Spinal cord (tissue), 10 donors: ENCODE measurements at places on chromosomes 12 and 14. TPM values are rescaled to one million over a fixed set of nuclear protein-coding genes. Genes with fewer than 3 reads are reported as not detected.

DNA sequence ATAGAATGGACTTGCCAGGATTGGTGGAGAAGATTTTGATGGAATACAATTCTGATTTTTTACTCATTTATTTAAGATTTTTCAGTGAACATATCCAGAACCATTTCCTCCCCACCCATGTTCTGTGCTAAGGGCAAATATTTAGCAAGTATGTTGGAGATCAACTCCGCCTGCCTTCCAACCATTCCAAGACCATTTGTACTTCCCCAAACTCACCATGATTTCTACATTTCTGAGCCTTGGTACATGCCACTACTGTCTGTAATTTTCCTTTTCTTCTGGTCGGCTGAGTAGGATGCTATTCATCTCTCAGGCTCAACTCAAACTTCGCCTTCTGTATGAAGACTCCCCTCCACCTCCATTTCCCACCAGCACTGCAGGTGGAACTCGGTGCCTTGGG lies 150.6 kb downstream of the NTF3 start:
- no peak for DNase-seq

The C12orf54 gene
- total RNA-seq, result 0.50 TPM

The CHGA gene
- total RNA-seq, result 25.3 TPM

The ASCL1 gene
- total RNA-seq, result 10.1 TPM

DNA sequence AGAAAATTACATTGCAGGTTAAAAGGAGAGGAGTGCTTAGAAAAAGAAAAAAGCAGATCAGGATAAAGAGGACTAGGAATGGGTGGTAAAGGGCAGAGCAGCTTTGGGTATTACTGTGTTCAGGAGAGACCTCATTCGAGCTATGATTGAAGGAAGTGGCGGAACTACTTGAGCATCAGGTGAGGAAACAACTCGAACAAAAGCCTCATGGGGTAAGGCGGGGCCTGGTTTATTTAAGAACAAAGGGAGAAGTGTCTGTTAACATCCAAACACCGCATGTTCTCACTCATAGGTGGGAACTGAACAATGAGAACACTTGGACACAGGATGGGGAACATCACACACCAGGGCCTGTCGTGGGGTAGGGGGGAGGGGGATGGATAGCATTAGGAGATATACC lies 444.6 kb upstream of the CCDC196 start:
- no peak for DNase-seq

The RPGRIP1 gene
- total RNA-seq, result 0.33 TPM

DNA sequence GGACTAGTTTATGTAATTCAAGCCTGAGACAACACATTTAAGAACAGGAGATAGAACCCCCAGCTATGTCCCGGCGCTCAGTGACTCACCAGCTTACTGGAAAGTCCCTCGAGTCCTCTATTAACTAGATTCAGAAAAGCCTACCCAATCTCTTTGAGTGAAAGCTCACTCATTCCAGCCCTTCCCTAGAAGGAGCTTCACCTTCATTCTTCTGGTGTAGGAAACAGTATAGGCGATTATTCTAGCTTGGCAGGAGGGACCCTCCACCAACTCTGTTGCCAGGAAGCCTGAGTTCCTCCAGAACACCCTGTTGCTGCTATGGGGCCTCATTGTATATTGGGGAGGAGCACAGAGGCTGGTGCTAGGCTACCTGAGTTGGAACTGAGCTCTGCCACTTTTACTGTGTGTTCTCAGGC lies 57.2 kb upstream of the AEBP2 start:
- DNase-seq, result no peak

- DNase-seq, result no peak
These were observed 20.2 kb upstream of the SERPINA1 start for GRCh38 chr14:94408546-94409095.

The LTB4R2 gene
- 1.4 TPM for total RNA-seq

DNA sequence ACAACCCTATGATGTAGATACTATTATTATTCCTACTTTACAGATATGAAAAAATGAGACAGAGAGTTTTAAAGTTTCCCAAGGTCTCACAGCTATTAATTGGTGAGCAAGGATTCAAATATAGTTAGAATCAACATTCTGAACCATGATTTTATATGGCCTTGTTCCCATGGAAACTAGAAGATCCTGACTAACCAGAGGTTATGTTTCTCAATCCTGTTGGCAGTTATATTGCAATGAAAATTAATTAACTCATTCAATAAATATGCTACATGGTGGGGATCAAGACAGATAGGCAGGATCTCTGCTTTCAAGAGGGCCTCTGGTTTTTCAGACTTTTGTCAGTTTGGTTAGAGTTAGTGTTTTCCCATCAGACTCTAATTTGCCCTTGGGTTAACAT lies 9.3 kb upstream of the FUT8 start:
- DNase-seq, result no peak

The MANSC1 gene
- 5.3 TPM for total RNA-seq

The DIO2 gene
- 9.0 TPM for total RNA-seq

DNA sequence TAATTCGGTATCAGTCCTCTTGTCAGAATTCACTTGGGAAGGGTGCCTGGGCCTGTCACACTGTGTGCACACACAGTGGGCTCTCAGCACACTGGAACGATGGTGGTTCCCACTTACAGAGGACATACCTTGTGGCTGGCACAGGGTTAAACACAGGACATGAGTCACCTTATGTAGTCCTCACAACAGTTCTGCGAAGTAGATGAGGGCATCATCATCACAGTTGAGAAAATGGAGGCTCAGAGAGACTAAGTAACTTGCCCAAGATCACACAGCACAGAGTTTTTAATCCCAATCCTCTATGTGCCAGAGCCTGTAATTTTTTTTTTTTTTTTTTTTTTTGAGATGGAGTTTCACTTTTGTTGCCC lies 90.7 kb downstream of the NINJ2 start:
- no peak for DNase-seq

- no peak for DNase-seq
These were observed 10.0 kb downstream of the LHX5 start for GRCh38 chr12:113461666-113462065.

GRCh38 chr14:62674563-62675237 lies 370.6 kb downstream of the KCNH5 start:
- DNase-seq, result no peak

- no peak for DNase-seq
These were observed 289.9 kb upstream of the CAND1 start for GRCh38 chr12:66979251-66979650.

The FBXO33 gene
- total RNA-seq, result 19.6 TPM

The ZNF891 gene
- 7.5 TPM for total RNA-seq

GRCh38 chr12:93419388-93420034 lies 22.2 kb downstream of the UBE2N start:
- DNase-seq, result no peak

- no peak for DNase-seq
These were observed 61.2 kb upstream of the OTOGL start for GRCh38 chr12:80038062-80038560.

GRCh38 chr12:124358572-124358971 lies 63.7 kb downstream of the RFLNA start:
- DNase-seq, result no peak

The CD163L1 gene
- total RNA-seq, result 4.9 TPM

The OTOGL gene
- total RNA-seq, result 0.59 TPM

GRCh38 chr12:47991106-47992061 lies 12.9 kb downstream of the COL2A1 start:
- DNase-seq, result peak; percentile 44

DNA sequence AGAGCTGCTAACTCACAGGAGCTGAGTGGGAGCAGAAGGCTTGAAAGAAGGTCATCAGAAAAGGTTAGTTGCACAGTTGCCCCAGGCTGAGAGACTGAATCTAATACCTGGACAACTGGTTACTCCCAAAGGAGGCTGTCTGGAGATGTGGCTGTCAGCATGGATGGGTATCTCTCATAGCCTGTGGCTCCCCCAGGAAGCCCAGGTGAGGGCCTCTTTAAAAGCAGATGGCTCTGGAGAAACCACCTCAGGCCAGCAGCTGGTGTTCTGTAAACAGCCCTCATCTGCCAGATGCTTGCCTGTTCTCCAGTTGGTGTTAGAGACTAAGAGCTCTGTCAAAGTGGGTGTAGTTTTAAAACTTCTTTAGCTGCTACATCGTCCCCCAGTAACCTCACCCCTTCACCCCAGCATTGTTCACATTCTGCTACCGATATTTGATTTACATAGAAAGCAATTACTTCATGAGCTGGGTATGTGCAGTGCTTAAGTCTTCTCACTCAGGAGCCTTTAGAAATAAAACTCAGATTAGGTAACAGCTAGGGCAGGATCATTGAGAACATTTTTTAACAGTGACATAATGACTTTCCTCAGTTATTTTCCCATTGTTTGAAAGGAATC lies 25.8 kb downstream of the DACT1 start:
- no peak for DNase-seq

- DNase-seq, result no peak
These were observed 194.4 kb upstream of the BCL2L14 start for GRCh38 chr12:11876307-11876706.

DNA sequence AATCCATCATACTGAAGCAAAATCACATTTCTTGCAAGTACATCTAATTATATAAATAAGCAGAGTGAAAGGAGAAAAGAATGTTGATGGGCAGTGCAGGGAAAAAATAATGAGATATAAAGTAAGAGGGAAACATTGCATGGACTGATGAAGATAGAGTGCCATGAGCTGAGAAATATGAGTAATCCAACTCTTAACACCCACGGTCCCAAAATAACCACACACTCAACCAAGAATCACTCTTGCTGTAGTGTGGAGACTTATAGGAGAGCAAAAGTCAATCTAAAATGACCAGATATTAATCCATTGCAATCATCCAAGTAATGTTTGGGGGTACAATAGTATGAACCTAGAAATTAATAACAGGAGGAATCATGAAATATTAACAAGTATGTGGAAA lies 40.2 kb downstream of the MYF5 start:
- DNase-seq, result no peak

- DNase-seq, result peak; percentile 62
These were observed 277.7 kb downstream of the VRK1 start for GRCh38 chr14:97074856-97075255.

DNA sequence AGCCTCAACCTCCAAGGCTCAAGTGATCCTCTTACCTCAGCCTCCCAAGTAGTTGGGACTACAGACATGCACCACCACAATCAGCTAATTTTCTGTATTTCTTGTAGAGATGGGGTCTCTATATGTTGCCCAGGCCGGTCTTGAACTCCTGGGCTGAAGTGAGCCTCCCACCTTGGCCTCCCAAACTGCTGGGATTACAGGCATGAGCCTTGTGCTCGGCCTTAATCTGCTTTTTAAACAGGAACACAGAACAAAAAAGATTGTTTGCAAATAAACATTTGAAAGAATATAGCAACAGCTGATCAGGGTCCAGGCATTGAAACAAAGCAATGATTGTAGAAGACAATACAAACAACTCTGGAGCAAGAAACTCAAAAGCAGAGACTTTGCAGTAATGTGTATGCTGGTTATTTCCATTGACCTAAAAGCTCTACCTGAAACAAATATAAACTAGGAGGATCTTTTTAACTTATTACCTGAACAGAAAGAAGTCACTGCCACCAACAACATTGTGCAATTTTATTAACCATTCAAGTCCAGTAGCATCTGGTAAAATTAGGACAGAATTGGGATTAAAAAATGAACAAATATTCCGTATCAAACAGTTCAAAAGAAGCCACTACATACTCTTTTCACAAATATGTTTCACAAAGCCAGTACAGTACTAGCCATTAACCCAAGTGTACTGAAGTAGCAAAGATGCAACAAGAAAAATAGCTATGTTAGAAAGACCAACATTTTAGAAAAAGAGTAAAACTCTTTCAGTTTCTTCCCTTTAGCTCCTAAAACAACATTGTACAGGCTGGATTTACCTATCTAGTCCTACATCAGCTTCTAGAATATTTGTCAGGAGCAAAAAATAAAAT lies 14.2 kb downstream of the AMN1 start:
- DNase-seq, result no peak

The KRT72 gene
- 0.10 TPM for total RNA-seq

GRCh38 chr12:103930787-103931735 lies 851 bp downstream of the HSP90B1 start:
- DNase-seq, result peak; percentile 35

The SLCO1C1 gene
- 12.0 TPM for total RNA-seq

DNA sequence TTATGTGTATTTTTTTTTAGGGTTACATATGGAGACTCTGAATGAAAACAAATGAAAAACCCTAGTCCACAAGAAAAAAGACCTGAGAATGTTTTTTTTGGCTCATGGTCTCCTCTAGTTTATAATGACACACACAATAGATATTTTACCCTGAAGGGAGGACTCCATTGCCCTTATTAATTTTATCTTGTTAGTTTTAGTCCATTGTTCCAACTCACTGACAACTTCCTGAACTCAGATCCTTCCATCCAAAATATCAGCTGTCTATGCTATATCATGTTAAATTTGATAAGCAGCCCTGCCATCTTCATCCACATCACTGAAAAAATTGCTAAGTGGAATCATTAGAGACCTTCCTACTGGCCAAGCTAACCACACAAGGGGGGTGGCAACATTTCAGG lies 232.1 kb downstream of the MON2 start:
- DNase-seq, result no peak

The ATN1 gene
- total RNA-seq, result 23.1 TPM

The CPNE8 gene
- 26.2 TPM for total RNA-seq

DNA sequence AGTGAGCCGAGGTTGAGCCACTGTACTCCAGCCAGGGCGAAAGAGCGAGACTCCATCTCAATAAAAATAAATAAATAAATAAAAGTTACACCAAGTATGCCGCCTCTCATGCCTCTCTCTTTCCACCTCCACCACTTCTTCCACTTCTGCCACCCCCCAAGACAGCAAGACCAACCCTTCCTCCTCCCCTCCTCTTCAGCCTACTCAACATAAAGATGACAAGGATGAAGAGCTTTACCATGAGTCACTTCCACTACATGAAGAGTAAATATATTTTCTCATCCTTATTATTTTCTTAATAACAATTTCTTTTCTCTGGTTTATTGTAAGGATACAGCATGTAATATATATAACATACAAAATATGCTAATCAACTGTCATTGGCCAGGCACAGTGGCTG lies 3.6 kb upstream of the TMED2 start:
- no peak for DNase-seq

The SIX4 gene
- 8.1 TPM for total RNA-seq

GRCh38 chr12:131112021-131112420 lies 158.3 kb downstream of the ADGRD1 start:
- DNase-seq, result peak; percentile 32

- no peak for DNase-seq
These were observed 50.0 kb downstream of the KDM2B start for GRCh38 chr12:121530600-121531355.

The OVCH1 gene
- 1.6 TPM for total RNA-seq

GRCh38 chr12:14681625-14682024 lies 14.8 kb downstream of the GUCY2C start:
- no peak for DNase-seq

DNA sequence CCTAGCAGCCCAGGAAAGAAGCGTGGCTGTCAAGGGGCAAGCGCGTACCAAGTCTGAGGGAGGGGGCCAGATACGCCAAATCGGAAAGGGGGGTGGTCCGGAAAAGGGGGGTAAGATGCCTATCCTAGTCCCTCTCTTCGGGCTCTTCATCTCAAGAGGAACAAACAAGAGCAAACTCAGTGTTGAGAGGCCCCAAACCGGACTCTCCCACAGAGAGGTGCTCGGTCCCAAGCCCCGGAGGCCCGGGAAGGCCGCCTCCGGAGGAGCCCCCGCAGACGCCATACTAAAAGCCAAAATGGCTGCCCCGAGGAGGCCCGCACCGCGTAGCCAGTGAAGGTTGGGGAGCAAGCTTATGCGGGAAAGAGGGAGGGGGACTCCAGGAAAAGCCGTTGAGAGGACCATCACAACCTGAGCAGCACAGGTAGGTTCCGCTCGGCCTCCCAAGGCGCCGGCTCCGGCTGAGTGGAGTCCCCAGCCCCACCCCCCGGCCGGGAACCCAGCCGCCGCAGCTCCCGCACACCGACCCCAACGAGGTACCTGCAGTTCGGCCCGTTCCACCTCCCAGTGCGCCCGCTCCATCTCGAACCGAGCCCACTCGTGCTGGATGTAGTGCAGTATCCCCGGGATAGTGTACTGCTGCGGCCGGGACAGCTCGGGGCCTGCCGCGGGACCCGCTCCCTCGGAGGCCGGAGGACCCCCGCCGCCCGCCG lies at the start of gene AP4S1:
Gene AP4S1 (plus strand): TSS at position 283 of the 710 bp plus-strand sequence. CDS start 40,548 bp downstream, outside the sequence.
- peak; percentile 81 for DNase-seq
